NCI-H1092 (cell line): ENCODE measurements at places on chromosomes 7 and 10.

GRCh38 chr7:2956076-2956475 lies 87.6 kb downstream of the CARD11 start:
- DNase-seq, result no peak

GRCh38 chr7:132380059-132380458 lies 196.2 kb downstream of the PLXNA4 start:
- no peak for DNase-seq

- no peak for DNase-seq
These were observed 121.9 kb downstream of the RALA start for GRCh38 chr7:39745320-39745719.

GRCh38 chr10:125817337-125817946 lies 5.6 kb downstream of the UROS start:
- DNase-seq, result no peak

DNA sequence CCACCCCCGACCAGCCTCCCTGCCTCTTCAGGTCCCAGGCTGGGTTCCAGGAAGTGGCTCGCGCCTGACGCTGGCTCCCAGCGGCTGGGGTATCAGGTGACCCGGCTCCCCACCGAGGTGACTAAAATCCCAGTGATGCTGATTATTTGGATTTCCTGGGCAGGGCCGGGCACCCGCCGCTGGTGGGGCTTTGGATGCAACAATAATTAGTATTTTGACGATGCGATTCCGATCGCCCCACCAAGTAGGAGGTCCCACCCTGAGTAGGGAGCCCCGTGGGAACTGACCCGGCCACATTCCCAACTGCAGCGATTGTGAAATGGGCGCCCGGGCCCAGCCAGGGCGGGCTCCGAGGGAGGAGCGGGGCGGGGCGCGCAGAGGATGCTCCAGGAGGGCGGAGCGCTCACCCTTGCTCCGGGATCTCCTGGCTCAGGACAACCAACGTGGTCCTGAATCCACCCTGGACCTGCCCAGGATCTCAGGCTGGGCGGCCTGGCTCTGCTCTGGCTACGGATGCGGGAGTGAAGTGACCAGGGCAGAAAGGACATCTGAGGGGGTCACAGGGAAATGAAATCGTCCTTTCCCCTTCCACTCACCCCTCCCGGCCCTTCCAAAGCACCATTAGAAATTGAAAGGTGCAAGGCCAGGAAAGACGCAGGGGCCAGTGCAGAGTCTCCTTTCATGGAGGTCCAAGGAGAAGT lies 32.6 kb downstream of the DUSP5 start:
- DNase-seq, result no peak

DNA sequence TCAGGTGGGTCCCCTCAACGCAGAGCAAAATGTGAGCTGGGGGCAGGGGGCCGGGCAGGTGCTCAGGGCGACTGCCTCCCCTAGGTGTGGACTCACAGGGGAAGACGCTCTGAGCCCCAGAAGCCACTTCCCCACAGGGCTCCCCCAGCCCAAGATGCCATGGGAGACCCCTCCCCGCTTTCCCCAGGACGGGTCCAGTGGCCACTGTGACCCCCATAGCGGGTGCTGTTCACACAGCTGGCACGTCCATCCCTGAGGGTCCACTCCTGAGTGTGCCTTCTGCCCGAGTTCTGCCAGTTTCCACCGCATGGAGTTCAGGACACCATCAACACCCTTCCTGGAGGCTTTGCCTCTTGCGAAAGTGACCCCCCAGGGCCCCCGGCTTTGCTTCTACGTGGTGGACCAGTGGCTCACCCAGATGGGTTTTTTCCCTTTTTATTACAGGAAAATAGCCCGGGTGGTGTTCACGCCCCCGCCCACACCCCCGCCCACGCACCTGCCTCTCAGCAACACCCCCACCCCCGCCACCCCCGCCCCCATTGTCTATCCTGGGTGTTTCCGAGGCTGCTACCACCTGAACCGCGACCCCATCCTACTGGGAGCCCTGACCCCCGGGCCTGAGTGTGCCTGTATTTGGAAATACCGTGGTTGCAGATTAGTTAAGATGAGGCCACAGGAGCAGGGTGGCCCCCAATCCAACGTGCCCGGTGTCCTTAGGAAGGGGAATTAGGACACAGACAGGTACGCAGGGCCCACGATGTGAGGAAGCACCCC lies 32.0 kb downstream of the ADAP1 start:
- no peak for DNase-seq
